ACHN (cell line): ENCODE measurements at places on chromosomes 12 and 14.

GRCh38 chr12:118237052-118237665, 101.2 kb downstream of the PEBP1 start:
- DNase-seq = no peak

- no peak for DNase-seq
Measured at GRCh38 chr12:68482660-68483059, 128.0 kb upstream of the RAP1B start.

DNA sequence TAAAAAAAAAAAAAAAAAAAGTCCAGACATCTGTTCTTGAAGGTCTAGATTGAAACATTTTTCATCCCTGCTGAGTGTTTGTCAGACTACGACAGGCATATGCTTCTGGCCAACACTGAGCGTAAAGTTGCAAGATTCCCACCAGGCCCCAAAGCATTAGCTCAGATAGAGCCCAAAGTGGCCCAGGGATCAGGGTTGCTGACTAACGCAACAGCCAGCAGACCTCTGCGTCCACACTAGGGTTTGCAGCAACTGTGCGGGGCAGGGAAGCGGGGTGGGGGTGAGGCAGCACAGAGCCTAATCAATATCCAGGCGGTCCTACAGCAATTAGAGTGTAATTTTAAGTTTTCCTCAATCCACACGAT, 55.7 kb downstream of the SSH1 start:
- DNase-seq = no peak

- no peak for DNase-seq
Measured at GRCh38 chr12:24798335-24798734, 150.6 kb downstream of the BCAT1 start.

DNA sequence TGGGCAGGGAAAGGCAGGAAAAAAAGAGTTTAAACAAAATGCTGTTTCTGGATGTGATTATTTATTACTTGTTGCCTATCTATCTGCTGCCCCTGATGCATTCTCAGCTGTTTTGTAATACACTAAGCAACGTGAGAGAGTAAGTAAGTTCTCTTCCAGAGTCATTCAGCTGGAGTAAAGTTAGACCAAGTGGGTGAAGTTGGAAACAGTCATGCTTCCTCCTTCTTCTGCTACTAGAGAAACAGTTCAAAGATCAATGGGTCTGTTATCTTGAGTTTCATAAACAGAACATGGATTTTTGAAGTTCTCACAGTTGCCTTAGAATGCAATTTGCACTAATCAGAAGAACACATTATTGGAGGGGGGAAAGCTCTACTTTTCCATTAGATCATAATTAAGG, 279.3 kb downstream of the EGLN3 start:
- no peak for DNase-seq
